ENCODE measurements at places on chromosomes 13 and 19.

DNA sequence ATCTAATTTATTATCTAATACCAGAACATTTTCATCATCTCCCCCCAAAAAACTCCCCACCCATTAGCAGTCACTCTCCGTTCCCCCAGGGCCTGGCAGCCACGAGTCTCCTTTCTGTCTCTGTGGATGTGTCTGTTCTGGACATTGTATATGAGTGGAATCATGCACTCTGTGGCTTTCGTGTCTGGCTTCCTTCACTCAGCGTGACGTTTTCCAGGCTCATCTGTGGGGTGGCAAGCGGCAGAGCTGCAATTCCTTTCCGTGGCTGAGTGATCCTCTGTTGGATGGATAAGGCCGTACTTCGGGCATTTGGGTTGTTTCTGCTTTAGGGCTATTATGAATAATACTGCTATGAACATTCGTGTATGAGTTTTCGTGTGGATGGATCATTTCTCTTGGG lies 3.1 kb downstream of the AP2S1 start:
- no peak for DNase-seq

- DNase-seq = no peak
These were observed 64.0 kb downstream of the RXFP2 start for GRCh38 chr13:31803311-31803710.

DNA sequence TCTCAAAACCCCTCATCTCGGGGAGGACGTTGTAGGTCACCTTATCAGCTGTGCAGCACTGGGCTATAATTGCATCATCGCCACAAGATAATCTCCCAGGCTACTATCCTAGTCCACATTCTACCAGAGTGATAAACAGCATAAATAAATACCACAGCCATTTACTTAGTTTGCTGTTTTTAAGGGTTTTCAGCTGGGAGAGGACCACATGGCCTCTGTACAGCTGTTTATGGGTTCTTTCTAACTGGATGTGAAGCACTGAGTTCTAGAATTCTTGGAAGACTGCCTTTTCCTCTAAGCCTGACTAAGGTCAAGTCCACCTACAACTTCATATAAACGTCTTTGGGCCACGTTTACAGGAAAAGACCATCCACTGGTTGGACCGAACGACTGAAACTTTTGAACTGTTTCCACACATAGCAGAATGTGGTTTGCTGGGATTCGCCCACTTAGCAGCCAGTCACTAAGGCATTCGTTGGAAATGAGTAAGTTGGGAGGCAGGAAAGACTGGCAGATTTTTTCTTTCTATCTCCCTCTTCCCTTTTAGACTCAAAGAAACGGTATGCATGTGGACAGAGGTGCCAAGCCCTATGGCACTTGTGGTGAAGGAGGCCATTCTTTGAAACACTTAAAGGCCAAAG lies 752.5 kb upstream of the SGCG start:
- DNase-seq = no peak

GRCh38 chr13:28718543-28719226 lies at the start of gene SLC46A3:
TSS of gene SLC46A3 (minus strand) at chr13:28718970. CDS start at chr13:28717998, 972 bp downstream.
- peak; percentile 99 for DNase-seq

- DNase-seq = no peak
These were observed 1.4 kb upstream of the RAB20 start for GRCh38 chr13:110562696-110563462.

- DNase-seq = no peak
These were observed 1.8 kb upstream of the MED4 start for GRCh38 chr13:48096670-48097069.

DNA sequence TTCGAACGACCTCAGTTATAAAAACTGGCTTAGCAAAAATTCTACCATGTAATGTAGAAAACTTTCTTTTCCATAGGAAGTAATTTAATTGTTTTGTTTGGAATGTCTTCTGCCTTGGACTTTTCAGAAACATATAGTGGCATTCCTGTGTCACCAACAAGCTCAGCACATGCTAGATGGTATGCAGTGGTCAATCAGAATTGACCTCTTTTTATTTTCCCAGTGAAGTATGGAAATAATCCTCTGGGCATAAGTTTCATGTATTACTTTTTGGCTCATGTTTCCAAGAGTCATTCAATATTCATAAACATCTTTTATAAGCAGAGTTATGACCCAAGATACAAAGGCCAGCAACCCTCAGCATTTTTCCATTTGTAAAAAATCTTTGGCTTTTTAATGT lies 33.6 kb downstream of the NALCN start:
- DNase-seq = no peak

DNA sequence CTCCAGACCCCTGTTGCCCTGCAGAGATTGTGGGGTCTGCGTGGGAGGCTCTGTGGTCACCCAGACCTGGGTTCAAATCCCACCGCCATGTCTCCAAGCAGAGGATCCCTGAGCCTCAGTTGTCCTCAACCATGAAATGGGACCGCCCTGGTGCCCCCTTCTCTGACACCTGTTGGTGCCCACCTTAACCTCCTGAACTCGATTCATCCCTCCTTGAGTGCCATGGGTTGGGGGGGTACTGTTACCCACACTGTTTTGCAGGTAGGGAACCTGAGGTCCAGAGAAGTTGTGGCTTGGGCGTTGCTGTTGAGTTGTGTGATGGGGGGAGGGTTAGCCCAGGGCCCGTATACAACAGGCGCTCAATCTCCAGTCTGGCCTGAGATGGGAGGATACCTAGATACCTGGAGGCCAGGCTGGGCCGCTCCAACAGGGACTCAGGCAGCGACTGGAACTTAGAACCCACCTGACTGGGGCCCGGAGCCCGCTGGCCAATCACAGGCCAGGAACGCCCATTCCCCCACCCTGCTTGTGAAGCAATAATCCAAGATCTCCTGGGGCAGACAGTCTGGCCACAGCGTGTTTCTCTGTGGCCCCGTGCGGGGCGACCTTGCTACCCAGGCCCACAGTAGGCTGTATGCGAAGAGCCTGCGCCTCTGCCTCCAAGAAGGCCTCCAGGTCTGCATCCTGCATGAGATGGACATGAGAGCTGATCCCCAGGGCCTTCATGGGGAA lies 2.8 kb downstream of the ARID3A start:
- peak; percentile 55 for DNase-seq

All from WTC11 (cell line).